ENCODE measurements at places on chromosomes 5 and 9. TPM values are rescaled to one million over a fixed set of nuclear protein-coding genes. Genes with fewer than 3 reads are reported as not detected.

DNA sequence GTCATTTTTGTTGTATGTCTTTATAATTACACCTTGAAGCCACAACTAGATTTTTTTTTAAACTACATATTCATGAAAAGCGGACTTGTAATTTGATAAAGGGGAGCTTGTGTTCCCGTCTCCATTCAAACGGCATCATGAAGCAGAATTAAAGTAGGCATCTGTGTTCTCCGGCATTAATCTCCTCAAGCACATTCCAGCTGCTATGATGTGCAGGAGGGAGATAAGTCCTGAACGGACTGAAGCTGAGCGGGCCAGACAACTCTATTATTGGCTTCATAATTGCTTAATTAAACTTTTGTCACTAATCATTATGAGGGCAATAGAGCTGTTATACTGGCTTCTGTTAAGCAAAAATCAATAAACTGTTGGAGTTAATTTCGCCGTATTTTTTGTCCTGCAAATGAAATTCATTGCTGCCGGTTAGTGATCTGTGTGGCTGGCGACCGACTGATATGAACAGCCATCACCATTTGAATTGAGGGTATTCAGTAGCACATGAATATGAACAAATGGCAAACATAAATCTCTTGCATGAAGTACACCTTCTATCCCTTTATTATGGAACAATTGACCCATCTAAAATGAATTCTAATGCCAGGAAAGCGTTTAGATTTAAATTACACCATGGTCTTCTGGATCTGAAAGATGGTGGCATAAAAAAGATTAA lies 408.8 kb upstream of the IRX1 start:
- no peak for DNase-seq

DNA sequence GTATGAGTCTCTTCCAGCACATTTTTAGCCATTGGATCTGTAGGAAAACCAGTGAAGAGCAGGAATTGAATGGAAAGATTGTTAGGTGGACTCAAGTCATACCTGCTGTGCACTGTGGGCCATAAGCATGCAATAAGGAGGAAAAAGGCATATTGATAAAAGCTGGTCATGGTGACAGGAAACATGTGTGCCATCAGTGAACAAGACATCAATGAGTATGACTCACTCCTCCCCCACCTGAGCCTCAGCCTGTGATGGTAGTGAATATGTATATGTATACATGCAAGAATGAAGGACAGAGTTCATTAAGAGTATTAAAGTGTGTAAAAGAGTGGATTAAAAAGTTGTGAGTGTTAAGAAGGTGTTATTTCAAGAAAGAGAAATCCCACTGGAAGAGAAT lies 164.5 kb downstream of the TMEM38B start:
- DNase-seq = peak; percentile 48

DNA sequence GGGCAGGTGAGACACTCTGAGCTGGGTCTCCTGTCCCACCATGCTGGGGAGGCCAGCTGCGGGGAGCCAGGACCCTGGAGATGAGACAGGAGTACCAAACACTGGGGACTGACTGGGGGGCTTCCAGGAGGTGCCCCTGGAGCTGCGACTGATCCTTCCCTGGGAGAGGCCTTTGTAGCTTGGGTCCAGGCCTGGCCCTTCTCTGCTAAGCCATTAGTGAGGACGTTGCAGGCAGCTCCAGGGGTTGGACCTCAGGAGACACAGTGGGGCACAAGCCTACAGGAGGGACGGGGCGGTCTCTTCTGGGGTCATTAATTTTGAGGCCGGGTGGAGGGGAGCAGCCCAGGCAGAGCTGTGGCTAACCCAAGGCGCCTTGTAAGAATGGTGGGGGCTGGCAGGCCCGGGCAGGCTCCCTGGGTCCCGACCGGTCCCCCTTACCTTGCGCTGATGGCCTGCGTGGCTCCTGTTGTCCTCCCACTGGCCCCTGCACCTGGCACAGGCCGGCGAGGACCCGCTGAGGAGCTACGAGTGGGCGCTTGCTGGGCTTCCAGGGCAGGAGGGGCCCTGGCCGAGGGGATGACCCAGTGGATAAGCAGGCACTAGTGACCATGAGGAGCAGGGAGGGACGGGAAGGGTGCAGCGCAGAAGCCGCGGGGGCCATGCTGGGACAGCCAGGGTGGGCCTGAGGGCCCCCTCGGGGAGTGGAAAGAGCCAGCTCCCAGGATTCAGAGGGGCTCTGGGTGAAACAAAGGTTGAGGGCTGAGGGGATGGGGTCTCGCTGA lies 5.1 kb downstream of the MRPS2 start:
- no peak for DNase-seq

DNA sequence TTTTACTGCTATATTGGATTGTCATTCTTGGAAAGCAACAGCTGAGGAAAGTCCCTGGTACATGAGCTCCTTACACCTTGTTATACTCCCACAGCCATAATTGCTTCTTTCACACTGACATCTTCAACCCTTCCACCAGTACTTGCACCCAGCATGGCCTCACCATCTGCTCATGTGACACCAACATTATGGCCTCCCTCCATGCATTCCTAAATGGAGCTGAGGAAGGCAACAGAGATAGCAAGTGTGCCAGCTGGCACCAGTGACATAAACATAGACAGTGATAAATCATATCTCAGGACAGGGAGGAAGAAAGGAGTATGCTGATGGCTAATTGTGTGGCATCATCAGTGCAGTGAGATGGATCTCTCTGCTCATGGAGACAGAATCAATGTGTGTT lies 119.5 kb downstream of the BAAT start:
- DNase-seq = no peak

DNA sequence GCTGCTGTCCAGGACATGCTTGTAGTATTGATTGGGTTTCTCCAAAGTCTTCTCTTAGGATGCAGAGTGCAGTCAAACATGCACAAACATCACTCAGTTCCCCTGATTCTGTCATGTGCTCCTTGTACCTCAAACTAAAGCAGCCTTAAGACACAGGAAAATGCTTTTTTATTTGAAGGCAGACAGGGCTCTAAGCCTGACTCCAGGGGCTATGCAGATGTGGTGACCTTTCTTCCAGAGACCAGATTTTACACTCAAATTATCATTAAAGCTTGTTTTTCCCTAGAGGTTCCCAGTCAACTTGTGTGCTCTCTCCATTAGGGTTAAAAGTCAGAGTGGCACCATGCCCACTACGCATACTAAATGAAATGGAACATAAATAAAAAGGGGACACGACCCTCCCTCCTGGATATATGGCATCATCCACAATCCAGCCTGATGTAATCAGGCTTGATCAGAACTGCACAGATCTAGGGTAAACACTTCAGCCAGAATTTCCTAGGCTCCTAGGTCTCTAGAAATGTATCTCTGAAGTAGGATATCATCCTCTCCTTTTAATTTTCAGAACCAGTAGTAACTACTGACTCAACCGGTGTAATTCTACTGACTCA lies 771.1 kb downstream of the NR2F1-AS1 start:
- DNase-seq = no peak

DNA sequence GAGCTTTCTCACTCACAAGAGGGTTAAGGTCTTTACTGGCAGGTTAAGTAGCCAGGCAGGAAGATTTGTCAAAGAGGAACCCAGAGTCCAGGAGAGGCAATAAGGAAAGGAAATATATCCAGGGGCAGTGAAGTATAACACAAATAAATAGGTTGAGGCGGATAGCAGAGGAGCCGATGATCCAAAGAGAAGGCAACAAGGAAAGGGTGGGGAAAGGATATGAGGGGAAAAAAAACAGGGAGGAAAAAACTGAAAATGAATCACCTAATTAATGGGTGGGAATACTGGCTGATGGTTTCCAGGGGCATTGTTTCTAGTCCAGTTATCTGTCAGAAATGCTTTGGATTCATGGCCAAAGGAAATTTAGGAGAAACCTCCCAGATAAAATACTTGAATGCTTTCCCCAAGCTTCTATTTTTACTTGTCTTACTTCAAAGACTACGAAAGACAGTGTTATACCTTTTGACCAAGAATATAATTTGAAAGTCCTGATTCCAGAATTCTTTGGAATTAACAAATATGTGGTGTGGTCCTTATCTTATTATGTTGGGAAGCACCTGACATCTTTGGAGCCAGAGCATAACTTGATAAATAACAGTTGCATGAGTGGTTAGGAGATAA lies 146.5 kb downstream of the AOPEP start:
- DNase-seq = no peak

GRCh38 chr5:4015709-4016108 lies 420.1 kb downstream of the IRX1 start:
- DNase-seq = no peak

DNA sequence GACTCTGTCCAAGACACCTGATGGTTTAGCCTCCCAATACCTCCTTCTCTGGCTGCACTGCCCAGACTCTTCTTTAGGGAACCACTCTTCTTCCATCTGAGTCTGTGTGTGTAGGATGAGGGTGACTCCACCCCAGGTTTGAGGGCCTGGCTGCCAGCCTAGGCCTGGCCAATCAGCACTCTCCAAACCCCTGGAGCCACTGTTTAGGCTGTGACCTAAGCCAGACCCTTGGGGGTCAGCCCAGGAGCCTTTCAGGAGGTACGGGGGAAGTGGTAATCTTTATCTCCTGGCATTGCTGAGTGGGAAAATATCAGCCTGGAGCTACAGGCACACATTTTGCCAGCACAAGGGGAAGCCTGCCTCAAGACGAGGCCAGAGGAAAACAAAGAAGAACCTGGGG lies 6.2 kb upstream of the ERGIC1 start:
- no peak for DNase-seq

GRCh38 chr5:66100851-66101250 lies 43.2 kb upstream of the SREK1 start:
- no peak for DNase-seq

The GRXCR2 gene
- total RNA-seq = not detected

The PTPN3 gene
- 0.50 TPM for total RNA-seq

- DNase-seq = no peak
These were observed 56.7 kb upstream of the SLC44A1 start for GRCh38 chr9:105187781-105188180.

The F12 gene
- 1.3 TPM for total RNA-seq

The SV2C gene
- total RNA-seq = 0.20 TPM

DNA sequence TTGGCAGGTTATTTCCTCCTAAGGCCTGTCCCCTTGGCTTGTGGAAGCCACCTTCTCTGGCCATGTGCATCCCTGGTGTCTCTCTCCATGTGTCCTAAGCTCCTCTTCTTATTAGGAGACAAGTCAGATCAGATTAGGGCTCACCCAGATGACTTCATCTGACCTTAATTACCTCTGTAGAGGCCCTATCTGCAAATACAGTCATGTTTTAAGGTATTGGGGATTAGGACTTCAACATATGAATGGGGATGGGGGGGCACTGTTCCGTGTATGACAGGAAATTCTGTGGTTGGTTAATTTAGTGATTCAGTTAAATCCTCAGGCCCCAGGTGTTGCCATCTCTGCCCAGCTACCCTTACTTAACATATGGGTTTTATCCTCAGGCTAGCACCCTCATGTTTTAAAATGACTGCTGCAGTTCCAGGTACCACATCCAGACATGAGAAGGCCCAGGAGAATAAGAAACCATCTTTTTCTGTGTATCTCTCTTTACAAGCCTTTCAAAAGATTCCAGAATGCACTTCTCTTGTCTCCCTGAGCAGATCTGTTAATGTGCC lies 51.9 kb upstream of the RAI14 start:
- DNase-seq = no peak

The CER1 gene
- total RNA-seq = not detected

The CAMK2A gene
- not detected for total RNA-seq

DNA sequence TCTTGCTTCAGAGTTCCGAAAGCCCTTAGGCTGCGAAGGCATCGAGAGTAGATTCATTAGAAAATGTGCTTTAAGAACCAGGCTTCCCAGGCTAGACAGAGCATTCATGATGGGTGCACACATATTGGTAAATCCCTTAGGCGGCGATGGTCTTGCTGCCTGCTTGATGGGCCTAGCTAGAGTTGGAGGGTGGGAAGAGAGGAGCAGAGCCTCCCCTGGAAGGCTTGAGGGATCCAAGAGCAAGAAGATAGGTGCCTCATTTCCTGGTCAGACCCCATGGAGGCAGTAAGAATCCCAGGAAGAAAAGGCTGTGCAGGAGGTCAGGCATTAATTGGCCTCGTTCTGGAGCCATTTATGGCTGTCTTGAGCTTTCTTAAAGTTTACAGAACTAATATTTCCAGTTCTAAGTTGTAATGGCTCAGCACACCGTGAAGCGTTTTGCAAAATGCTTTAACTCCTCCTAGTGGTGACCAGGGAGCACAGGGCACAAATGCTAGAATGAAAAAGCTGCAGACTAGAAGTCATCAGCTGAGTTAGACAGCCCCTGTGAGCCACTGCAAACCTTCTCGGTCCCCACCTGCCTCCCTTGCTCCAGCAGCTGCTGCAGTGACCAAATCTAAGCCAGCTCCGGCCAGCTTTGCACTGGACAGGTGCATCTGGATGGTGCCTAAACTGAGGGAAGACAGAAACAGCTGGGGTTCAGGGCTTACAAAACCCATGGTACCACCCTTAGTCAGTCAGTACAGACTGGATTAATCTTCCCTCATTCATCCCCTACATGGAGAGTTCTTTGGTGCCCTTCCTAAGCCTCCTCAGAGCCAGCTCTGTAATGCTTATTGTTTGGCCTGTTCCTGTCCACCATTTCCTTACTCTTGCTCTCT lies 14.7 kb downstream of the SLC45A2 start:
- DNase-seq = no peak

DNA sequence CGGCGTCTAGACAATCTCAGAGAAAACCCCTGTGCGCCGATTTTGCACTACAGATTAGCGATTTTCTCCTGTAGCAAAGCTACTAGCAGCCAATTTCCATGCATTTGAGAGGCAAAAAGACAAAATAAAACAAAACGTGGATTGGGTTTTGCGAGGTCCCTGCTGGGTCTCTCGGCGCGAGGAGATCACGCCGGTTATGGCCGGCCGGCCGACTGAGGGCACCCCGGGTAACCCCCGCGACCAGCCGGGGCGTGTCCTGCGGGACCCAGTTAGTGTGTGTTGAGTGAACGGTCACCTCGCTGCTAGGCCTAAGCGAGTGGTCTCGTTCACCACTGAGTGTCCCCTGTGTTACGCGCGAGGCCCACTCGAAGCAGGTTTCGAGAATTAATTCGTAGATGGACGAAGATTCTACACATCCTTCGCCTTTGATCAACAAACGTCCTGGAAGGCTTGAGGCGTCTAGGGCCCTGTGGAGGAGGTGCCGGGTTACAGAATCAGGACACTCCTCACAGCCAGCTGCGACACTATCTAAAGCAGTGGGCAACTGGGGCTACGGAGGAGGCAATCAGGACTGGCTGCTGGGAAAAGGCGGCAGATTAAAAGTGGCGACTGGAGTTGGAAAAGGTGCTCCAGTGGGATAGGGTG lies 764 bp upstream of the VDAC1 start:
- peak; percentile 51 for DNase-seq

The MEGF9 gene
- 6.4 TPM for total RNA-seq

DNA sequence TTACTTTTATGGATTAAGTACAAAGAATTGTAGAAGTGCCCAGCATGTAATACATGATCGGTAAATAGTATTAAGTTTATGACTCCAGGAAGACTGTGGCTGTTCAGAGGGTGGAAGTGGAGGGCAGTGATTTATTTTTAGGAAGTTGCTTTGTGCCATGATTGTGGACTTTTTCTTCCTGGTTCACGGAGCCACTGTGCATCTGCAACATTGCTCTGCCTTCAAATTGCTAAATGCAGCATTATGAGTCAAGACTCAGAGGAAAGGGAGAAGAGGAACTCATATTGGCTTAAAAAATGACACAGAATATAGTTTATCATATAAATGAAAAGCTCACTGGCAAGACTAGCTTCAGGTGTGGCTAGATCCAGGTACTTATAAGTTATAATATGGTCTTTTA lies 301.5 kb downstream of the KCTD16 start:
- no peak for DNase-seq

The TEX48 gene
- total RNA-seq = 0.73 TPM

The PALM2AKAP2 gene
- not detected for total RNA-seq
